Mesenchymal stem cell (in vitro differentiated cells and primary cell): ENCODE measurements at places on chromosomes 6 and 20.

DNA sequence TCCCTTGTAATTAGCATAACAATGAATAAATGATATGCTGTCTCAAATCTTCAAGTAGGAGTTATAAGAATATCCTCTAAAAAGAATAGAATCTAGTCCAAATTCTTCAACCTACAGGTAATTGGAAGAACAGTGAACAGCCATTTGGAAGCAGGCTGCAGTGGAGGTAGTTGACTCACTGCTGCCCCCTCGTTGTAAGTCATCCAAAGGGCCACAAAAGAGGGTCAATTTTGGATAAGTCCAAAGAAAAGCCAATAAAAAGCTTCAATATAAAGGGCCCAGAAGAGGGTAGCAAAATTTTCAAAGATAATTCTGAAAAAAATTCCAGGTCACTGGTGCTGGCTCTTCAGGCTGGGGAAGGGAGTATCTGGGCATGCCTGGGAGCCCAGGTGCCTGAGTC, 60.8 kb upstream of the SSTR4 start:
- peak; percentile 21 for DNase-seq

DNA sequence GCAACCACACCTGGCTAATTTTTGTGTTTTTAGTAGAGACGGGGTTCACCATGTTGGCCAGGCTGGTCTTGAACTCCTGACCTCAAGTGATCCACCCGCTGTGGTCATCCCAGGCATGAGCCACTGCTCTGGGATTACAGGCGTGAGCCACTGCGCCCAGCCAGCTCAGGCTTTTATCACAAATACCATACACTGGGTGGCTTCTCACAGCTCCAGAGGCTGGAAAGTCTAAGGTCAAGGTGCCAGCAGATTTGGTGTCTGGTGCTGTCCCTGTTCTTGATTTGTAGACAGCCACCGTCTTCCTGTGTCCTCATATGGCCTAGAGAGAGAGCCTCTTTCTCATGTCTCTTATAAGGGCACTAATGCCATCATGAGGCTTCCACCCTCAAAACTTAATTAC, 25.9 kb downstream of the SHLD1 start:
- no peak for DNase-seq

GRCh38 chr6:144568241-144568640, 283.1 kb downstream of the UTRN start:
- no peak for DNase-seq

- DNase-seq: no peak
Observed at GRCh38 chr6:156058356-156058755, 602.7 kb upstream of the NOX3 start.

DNA sequence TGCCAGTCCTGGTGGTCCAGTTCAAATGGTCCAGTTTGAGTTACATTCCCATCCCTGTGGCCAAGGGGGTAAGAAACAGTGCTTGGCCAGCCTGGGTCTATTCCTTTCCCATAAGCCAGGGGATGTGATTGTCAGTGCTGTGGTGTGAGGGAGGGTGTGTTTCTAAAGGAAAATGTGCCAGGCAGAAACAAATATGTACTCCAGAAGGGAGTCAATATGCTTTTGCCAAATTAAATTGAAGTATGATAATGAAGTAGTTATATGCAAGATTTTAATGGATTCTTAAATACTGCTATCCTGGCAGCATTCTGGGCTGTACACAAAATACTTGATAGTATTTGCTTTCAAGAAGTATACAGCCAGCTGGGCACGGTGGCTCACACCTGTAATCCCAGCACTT, 16.6 kb upstream of the PAQR8 start:
- no peak for DNase-seq

DNA sequence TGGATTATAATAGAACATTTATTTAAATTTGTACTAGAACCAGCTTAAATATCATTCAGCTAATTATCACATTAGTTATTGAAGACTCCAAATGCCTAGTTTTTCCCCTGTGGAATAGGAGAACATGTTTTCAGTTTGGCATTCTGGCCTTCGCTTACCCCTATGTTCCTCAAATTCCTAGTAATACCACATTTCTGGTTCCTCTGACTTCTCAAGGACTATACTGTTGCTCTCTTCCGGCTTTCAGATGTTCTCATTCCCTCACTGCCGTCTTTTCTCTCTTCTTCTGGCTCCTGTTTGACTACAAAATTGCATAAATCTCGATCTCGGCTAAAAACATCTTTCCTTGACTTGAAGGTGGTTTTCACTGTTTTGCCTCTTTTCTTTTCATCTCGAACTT, 71.8 kb upstream of the KHDRBS2 start:
- DNase-seq: no peak

GRCh38 chr20:33311996-33312395, 29.0 kb downstream of the BPIFB1 start:
- no peak for DNase-seq

- DNase-seq: no peak
Observed at GRCh38 chr6:151719070-151719469, 88.4 kb upstream of the ESR1 start.

- no peak for DNase-seq
Observed at GRCh38 chr20:34915131-34915530, 38.7 kb downstream of the ACSS2 start.

DNA sequence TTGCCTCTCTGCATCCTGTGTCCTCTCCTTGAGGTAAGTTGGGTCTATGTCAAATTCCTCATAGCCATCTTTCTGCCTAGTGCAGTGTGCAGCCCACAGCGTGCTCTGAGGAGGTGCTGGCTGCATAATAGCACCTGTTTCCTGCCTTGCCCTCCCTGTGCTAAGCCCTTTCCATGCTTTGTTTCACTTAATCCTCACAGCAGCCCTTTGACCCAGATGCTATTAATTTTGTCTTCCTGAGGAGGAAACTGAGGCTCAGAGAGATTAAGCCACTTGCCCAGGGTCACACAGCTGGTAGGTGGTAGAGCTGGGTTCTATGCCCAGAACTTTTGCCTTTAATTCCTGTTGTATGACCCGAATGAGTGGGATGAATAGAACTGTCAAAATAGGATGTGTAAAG, 13.5 kb downstream of the FAM83D start:
- no peak for DNase-seq

GRCh38 chr6:56618050-56618449, 24.6 kb downstream of the DST start:
- DNase-seq: no peak
